Activated naive CD4-positive, alpha-beta T cell treated with Interleukin-2 at 50 U/mL for 16 hours (primary cell): ENCODE measurements at places on chromosomes 6 and 20.

DNA sequence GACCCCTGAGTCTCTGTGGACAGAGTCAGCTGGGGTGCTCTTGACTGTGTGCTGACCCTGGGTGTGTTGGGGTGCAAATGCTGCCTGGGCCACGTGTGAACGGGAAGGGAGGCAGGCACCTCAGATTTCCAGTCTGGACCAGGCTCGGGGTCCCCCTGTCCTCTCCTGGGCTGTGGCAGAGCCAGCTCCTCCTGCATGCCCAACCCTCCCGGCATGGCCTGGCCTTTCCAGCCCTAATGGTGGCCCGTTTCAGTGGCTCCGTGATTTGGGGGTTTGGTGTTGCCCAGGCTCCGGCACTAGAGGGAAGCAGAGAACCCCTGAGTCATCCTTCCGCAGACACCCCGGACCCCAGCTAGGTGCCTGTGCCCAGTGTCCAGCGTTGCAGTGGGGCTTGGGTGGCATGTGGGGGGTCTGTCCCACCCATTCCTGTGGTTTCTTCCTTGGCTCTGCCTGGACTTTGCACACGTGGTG, 9.1 kb downstream of the RBM38 start:
- DNase-seq = no peak

DNA sequence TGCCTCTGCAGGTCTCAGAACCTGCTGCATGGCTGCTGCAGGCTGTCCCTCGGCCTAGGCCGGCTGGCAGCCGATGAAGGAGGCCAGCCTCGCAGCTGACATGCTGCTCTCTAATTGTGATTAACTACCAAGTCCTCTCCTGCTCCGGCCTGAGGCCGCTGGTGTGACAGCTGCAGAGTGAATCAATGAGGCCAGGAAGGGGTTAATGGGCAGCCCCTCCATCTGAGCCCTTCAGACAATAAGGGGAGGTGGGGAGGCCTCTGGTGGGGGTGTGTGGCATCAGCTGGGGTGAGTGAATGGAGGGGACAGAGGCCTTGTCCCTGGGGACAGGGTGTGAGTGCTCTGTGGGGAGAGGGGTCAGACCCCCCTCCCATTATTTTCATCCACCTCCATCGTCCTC, 34.4 kb downstream of the SLC52A3 start:
- DNase-seq = no peak

DNA sequence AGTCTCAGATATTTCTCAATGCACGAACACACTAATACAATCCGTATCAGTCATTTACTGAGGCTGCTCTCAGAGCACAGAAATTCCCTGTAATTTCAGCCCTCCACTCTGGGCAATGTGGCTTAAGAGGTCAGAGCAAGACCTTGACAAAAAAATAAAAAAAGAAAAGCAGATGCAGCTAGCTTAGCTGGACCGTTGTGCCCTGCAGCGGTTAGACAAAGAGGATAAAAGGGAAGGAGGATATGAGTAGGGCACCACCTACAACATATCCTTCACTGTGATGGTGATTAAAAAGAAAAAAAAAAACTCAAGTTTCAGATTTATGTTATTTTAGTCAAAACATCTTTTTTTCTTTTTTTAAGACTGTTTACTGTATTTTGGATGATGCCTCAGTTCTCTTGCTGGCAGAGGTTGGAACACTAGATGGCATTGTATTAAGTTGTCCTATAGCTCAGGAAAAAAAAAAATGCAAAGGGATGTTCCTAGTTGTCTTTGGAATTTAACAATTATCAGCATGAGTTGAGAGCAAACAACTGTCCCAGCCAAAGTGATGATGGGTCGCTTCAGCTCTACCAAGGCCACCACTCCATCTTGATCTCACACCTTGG, 59.9 kb downstream of the ANKEF1 start:
- no peak for DNase-seq

DNA sequence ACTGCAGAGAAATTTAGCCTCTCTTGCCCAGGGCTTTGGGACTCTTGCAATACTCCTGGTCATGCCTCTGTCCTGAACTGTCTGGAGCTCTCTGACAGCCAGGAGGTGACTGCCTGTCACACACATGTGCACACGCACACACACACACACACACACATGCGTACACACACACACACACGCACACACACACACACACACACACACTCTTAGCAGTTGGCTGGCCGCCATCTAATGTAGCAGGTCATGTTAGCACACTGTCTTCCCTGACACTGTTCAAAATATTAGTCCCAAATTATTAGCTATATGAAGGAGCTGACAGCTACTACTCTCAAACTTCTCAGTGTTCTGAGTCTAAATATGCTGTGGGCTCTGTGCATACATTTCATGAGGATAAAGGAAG, 60.9 kb downstream of the IPCEF1 start:
- DNase-seq = no peak

DNA sequence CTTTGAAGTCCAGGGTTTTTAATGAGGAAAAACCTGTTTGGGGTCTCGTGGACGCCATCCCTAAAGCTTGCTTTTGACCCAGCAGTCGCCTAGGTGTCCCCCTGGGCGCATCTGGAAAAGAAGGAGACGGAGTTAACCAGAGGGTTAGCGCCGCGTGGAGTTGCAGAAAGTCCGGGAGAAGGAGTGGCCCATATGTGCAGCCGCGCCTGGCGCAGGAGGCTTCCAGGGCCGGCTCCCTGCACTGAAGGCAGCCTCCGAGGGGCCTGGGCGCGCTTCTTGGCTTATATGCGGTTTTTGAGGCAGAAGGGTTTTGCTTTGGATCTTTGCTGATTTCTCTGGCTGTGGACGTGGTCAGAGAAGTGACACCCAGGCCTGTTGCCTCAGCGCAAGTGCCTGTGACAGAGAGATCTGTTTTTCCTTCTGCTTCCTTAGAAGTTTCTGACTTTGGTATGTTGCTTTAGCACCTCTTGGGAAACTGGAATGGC, 987 bp downstream of the TMEM181 start:
- no peak for DNase-seq

GRCh38 chr20:37347891-37348791, 2.2 kb downstream of the SRC start:
- DNase-seq = no peak

DNA sequence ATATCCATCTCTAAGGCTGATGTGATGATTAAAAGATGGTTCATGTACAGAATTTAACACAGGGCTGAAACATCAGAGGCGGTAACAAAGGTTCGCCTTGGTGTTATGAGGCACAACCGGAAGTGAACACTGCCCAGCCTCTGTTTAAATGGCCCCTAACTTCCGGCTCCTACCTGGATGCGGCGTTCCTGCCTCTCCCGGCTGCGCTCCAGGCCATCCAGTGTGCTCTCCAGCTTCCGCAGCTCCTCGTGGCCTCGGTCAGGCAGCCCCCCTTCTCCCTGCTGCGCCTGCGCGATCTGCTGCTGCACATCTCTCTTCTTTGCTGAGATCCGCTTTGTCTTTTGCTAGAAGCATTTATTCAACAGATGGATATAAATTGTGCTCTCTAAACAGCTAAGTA, 195.3 kb downstream of the SYNE1 start:
- DNase-seq = no peak
